Inflammatory macrophage (primary cell): ENCODE measurements at places on chromosomes 2 and 18.

DNA sequence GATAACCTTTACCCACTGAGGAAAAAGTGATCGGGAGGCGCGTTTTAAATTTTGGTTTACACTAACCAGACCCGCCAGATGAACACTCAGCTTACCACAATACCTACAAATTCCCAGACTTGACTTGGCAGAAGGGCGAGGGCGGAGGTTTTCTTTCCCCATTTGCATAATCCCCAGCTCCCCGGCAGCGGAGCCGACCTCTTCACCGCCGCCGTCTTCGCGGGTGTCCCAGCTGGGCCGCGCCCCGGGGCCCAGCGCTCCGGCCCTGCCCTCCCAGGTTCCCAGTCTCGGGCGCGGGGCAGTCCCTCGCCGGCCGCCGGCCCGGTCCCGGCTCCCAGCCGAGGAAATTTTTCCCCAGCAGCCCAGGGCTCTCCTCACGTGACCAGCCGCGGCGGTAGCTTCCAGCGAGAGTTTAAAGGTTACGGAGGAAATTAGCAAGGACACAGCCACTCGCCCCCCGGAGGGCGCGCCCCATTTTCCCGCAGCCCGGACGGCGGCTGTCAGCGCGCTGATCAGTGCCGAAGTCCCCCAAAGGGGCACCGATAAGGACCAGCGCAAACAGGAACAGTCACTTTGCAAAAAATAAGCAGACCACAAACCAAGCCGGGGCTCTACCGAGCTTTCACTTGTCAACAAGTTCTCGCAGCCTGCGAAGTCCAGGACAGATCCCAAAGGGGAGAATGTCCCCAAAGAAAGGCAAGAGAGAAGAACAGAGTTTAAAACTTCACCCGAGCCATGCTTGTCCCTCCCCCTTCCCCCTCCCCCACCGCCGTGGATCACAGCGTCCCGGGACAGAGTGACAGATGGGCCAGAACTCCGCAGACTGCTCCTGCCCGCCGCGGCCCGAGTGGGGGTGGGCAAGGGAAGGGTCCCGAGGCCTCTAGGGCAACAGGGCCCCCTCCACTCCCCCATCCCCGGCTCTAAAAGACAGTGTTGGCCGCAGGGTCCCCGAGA is 1.3 kb upstream of the PRKCE start:
- peak; percentile 48 for DNase-seq

- no peak for DNase-seq
Measured at GRCh38 chr2:95025406-95026319, at the start of gene MAL. TSS of gene MAL (plus strand) at chr2:95025708. CDS start at chr2:95025793, 85 bp downstream.

GRCh38 chr2:12685145-12685544 is 31.6 kb upstream of the TRIB2 start:
- DNase-seq = no peak

DNA sequence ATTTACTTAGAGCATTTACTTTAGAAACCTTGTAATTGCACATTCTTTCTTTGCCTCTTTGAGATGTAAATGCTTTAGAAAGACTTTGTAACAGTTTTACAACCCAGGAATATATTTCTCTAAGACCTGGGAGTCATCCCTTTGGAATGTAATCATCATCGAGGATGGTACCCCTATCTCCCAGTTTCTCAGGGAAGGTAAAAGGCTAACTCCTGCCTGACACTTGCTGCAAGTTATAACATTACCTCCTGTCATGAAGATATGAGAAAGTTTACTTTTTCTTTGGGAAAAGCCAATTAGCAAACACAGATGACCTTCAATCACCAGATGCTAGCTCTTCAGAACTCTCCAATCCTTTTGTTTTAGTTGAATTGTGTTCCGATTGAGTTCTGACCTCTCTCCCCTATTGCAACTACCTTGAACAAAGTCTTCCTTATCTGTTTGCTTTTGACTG is 420.3 kb upstream of the FSIP2 start:
- DNase-seq = no peak

GRCh38 chr2:236179236-236180075 is 11.3 kb upstream of the GBX2 start:
- no peak for DNase-seq

- DNase-seq = no peak
Measured at GRCh38 chr2:53670331-53670730, 97.3 kb upstream of the CHAC2 start.

- no peak for DNase-seq
Measured at GRCh38 chr2:226977775-226978190, 141.9 kb downstream of the RHBDD1 start.
